Fibroblast of lung (primary cell): ENCODE measurements at places on chromosomes 3 and 15. TPM values are rescaled to one million over a fixed set of nuclear protein-coding genes. Genes with fewer than 3 reads are reported as not detected.

THSD4 gene
- 58.0 and 95.5 TPM in 2 replicates for total RNA-seq

NTRK3 gene
- total RNA-seq, result 0.77 TPM in 1 of 2 replicates, not detected in the other

TARS3 gene
- 9.5 and 23.3 TPM in 2 replicates for total RNA-seq

CCR5 gene
- under 0.01 TPM in 2 replicates for total RNA-seq

ARNT2 gene
- 9.8 and 15.5 TPM in 2 replicates for total RNA-seq

IQCB1 gene
- 13.4 and 19.3 TPM in 2 replicates for total RNA-seq

BUB1B gene
- total RNA-seq, result 2.1 and 5.4 TPM in 2 replicates

CIP2A gene
- 5.4 and 10.1 TPM in 2 replicates for total RNA-seq

ANKRD34C gene
- total RNA-seq, result not detected in 2 replicates

SRPRB gene
- 63.1 and 70.6 TPM in 2 replicates for total RNA-seq

VEPH1 gene
- 21.1 and 34.7 TPM in 2 replicates for total RNA-seq
